ENCODE measurements at places on chromosomes 3 and 15. TPM values are rescaled to one million over a fixed set of nuclear protein-coding genes. Genes with fewer than 3 reads are reported as not detected.

The TTC14 gene
- total RNA-seq: 16.4 TPM

The SEMA3B gene
- 5.2 TPM for total RNA-seq

The DOCK3 gene
- 0.38 TPM for total RNA-seq

The CXCR6 gene
- total RNA-seq: not detected

The GP5 gene
- 0.01 TPM for total RNA-seq

The NANOGP8 gene
- total RNA-seq: not detected

The GHSR gene
- not detected for total RNA-seq

All from A549 treated with AZD2906 at 1 μM for 4 hours (cell line).